ENCODE measurements at places on chromosomes 4 and X. TPM values are rescaled to one million over a fixed set of nuclear protein-coding genes. Genes with fewer than 3 reads are reported as not detected.

The DRD5 gene
- total RNA-seq, result not detected

The DMP1 gene
- total RNA-seq, result not detected

The TAF7L gene
- total RNA-seq, result under 0.01 TPM

The ESX1 gene
- not detected for total RNA-seq

The NAT8L gene
- total RNA-seq, result under 0.01 TPM

The TLR8 gene
- total RNA-seq, result under 0.01 TPM

The PABPC4L gene
- total RNA-seq, result 2.0 TPM

The TMSB15C gene
- 7.9 TPM for total RNA-seq
